Activated CD4-positive, alpha-beta T cell treated with anti-CD3 and anti-CD28 coated beads, Interleukin-2, amount 10 ng/mL, durations not matched to agents 7 days and 5 days (primary cell): ENCODE measurements at places on chromosomes 3 and 15.

DNA sequence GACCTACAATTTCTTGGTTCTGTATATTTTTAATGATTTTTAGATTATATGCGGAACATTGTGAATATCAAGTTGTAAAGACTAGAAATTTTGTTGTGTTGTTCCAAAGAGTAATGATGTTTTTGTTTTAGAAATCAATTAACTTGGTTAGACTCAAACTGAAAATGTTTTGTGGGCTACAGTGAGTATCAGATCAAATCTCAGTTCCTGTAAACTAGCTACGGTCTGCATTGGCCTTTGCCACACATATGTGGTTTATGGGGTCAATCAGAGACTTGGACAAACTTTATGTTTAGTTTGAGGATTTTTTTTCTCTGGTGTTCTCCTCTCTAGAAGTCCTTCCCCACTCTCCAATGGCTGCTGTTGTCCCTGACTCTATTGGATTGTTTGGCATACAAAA is 308.0 kb upstream of the THRB start:
- H3K4me1 ChIP-seq, result no peaks in the 10 kb centered on the region
- H3K4me3 ChIP-seq, result no peak overlapping the region
- H3K27ac ChIP-seq, result no peak overlapping the region
- H3K36me3 ChIP-seq, result no peaks in the 10 kb centered on the region
- no peaks in the 10 kb centered on the region for H3K27me3 ChIP-seq

- peaks cover 30% of the 10 kb centered on the region for H3K4me1 ChIP-seq
- H3K4me3 ChIP-seq, result no peak overlapping the region
- no peaks in the 10 kb centered on the region for H3K36me3 ChIP-seq
- H3K27me3 ChIP-seq, result no peaks in the 10 kb centered on the region
Measured at GRCh38 chr3:178083906-178084866, 452.1 kb upstream of the KCNMB2 start.

DNA sequence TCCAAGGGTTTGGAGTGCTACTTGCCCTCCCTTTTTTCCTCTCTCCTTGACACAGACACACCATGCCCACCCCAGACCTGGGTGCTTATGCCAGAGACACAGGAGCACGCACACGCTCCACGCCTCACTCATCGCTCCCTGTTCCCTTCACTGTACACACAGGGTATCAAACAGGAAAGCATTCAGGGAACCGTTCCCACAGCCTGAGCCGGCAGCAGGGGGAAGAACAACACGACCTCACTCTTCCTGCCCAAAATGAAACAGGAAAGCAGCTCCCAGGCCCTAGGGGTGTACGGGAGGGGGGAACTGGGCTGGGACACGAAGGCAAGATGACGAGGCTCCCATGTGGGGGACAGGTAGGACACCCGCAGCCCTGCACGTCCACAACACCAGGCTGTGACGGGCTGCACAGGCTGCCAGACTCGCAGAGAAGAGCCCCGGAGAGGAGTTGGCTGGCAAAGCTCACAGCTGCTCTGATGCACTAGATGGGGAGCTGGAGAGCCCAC is 11.2 kb downstream of the DLL4 start:
- H3K4me3 ChIP-seq, result no peak overlapping the region
- H3K36me3 ChIP-seq, result no peaks in the 10 kb centered on the region
- peak overlapping the region; percentile 37 for H3K27ac ChIP-seq
- no peak for DNase-seq

- H3K4me3 ChIP-seq, result no peak overlapping the region
- no peak overlapping the region for H3K27ac ChIP-seq
- no peaks in the 10 kb centered on the region for H3K4me1 ChIP-seq
- peaks cover 5% of the 10 kb centered on the region for H3K27me3 ChIP-seq
- no peak for DNase-seq
Measured at GRCh38 chr3:158918451-158918850, 116.6 kb downstream of the MFSD1 start.

- H3K27me3 ChIP-seq, result no peaks in the 10 kb centered on the region
- no peak for DNase-seq
- no peaks in the 10 kb centered on the region for H3K36me3 ChIP-seq
- H3K4me3 ChIP-seq, result no peak overlapping the region
- no peak overlapping the region for H3K27ac ChIP-seq
- H3K4me1 ChIP-seq, result no peaks in the 10 kb centered on the region
Measured at GRCh38 chr15:52193791-52194190, 2.6 kb upstream of the GNB5 start.

- peaks cover 4% of the 10 kb centered on the region for H3K36me3 ChIP-seq
- H3K27ac ChIP-seq, result peak overlapping the region; percentile 54
- H3K4me1 ChIP-seq, result peaks cover 5% of the 10 kb centered on the region
- peaks cover 58% of the 10 kb centered on the region for H3K27me3 ChIP-seq
- H3K4me3 ChIP-seq, result peak overlapping the region; percentile 72
- peak; percentile 72 for DNase-seq
Measured at GRCh38 chr3:198080521-198081384, 120.7 kb downstream of the LMLN start.

DNA sequence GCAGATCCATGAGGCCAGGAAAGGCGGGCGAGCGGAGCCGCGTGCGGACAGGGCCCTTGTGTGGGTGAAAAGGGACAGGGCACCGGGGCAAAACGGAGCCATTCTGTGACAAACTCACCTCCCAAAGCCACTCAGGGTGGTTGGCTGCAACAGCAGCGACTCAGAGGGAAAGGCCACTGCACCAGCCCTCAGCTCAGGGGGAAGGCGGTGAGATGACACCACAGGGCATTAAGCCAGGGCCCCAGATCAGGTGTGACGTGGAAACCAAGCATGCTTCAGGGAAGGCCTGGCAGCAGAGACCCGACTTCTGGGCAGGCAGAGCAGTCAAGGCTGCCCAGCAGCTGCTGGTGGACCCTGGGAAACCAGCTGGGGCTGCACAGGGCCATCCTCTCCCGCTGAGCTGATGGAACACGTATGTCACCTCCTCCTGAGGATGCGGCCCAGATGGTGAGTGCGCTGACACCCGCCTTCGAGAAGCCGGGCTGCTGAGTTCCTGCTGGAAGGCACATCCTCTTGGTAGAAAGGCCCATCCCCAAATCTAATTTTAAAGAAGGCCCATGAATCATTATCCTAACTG is 82.3 kb downstream of the CHSY1 start:
- no peak for DNase-seq
- peaks cover 48% of the 10 kb centered on the region for H3K4me1 ChIP-seq
- no peaks in the 10 kb centered on the region for H3K27me3 ChIP-seq
- no peak overlapping the region for H3K4me3 ChIP-seq
- peak overlapping the region; percentile 92 for H3K27ac ChIP-seq

GRCh38 chr15:81222007-81222406 is 25.3 kb downstream of the IL16 start:
- no peak overlapping the region for H3K27ac ChIP-seq
- H3K36me3 ChIP-seq, result no peaks in the 10 kb centered on the region
- no peak overlapping the region for H3K4me3 ChIP-seq
- H3K27me3 ChIP-seq, result no peaks in the 10 kb centered on the region
- peaks cover 2% of the 10 kb centered on the region for H3K4me1 ChIP-seq
- DNase-seq, result no peak

DNA sequence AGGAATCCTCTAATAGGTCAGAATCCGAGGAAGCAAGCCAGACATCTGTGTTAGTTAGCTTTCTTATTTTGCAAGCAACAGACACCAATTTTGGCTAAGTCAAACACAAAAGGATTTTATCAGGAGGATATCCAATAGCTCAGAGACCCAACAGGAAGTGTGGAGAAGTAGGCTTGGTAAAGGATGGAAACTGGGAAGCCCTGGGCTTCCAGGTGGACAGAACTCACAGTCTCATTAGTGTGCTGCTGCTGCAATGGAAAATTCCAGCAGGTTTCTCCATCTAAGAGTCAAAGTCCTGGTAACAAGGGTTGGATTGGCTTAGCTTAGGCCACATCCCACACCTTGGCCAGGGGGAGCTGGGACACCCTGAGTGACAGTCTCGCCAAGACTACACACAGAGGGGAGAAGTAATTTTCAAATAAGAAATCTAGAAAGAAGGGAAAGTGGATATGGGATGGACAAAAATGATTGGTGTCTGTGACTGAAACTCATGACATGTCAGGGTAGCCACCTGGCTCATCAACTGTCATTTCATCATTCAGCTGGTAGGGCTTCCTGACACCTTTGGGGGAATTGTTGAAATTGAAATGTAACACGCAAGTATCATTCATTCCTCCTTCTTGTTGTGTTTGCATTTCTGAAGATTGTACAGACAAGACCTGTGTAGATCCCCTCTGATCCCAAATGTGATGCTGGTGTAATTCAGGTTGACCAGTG is 158.6 kb downstream of the THSD4 start:
- peaks cover 4% of the 10 kb centered on the region for H3K27me3 ChIP-seq
- no peak overlapping the region for H3K27ac ChIP-seq
- H3K4me1 ChIP-seq, result no peaks in the 10 kb centered on the region
- H3K36me3 ChIP-seq, result no peaks in the 10 kb centered on the region
